ENCODE measurements at places on chromosomes 4 and X.

DNA sequence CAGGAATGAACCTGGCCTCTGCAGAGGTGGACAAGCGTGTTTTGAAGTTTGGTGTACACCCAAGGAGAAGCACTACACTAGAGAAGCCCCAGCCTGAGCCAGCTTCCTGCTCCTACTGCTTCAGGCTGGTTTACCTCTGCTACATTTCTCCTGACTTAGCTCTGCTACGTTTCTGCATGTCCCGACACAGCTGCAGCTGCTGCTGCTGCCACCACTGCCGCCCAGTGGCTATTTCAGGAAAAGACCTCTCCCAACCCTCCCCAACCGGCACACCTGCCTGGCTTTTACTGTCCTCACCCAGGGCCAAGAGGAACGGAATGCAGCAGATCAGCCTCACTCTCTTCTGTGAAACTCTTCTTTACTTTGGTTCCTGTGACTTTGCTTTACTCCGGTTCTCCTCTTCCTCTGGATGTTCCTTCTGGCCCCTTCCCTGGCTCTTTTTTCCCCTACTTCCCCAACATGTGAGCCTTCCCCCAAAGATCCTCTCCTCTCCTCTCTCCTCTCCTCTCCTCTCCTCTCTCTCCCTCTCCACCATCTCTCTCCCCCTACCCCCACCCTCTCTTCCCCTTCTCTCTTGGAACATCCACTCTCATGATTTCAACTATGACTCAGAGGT, 3.1 kb upstream of the P2RY4 start:
- no peak for DNase-seq

DNA sequence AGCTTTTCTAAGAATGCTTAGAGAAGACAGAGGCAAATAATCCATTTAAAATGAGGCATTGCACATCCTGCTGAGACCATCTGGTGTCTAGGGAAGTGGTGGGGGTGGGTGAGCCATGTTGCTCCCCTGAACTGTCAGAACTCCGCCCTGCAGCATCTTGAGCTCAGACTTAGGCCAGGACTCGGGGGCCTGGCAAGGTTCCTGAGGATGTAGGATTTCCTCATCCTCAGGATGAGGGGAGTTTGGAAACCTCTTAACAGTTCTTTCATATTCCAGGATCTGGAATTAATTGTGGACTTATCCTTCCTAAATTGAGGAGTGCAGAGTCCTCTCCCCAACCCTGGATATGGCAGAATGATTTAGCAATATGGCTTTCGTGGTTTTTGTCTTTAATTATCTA, 6.6 kb downstream of the TLL1 start:
- no peak for DNase-seq

GRCh38 chr4:182805321-182805720, 111.9 kb downstream of the DCTD start:
- no peak for DNase-seq

DNA sequence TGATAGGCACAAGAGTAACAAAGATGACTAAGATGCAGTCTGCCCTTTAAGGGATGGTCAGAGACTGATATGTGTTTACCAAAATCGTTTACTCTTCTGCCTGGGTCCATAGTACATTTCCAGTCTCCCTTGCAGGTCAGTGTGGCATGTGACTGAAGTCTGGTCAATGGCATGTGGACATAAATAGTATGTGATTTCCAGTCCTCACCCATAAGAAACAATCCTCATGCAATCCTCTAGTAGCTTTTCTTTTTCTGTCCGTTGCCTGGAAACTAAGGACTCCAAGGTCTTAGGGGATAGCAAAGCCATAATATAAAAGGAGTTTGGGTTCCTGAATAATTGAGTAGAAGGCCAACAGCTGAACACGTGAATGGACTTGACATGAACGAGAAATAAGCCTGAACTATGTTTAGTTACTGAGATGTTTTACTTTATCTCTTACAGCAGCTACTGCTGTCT, 1.1 kb downstream of the SLC9B2 start:
- DNase-seq = no peak

DNA sequence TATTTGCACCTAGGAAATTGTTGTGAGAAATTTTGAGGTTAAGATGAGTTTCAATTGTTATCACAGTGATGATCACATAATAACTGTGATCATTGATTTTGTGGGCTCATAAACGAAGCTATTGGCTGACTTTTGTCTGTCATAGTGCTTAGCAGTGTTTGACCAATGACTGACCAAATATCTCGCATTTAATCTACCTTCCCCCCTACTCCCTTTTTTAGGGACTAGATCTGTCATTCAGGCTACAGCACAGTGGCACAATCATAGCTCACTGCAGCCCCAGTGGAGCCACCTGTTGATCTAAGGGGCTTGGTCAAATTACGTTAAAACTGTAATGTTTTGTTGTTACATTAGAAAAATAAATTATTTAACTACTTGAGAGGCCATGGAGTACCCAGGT, 1.5 kb downstream of the FUNDC2 start:
- no peak for DNase-seq

- no peak for DNase-seq
Observed at GRCh38 chrX:3143043-3143799, 102.0 kb downstream of the ARSF start.

GRCh38 chr4:87216469-87216868, 3.9 kb downstream of the KLHL8 start:
- no peak for DNase-seq

GRCh38 chr4:69467797-69468196, 27.9 kb downstream of the UGT2B4 start:
- no peak for DNase-seq

- no peak for DNase-seq
Observed at GRCh38 chr4:3530051-3530450, 2.2 kb downstream of the LRPAP1 start.

DNA sequence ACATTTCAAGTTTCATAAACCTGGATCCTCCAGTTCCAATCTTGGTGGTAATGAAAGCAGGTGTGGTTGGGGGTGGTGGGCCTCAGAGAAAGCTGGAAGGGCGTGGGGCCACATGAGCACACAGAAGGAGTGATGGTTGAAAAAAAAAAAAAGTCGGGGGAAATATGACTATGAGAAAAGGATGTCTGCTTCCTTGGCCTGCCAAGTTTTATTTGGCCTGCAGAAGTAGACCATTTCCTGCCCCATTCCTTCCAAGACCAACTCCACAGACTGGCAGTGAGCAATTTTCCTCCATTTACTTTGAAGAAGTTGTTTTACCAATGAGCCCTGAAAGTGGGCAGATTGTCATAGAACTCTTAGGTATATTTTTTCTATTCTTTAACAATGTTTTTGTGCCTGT, 43.3 kb downstream of the LNX1 start:
- DNase-seq = no peak

- DNase-seq = no peak
Observed at GRCh38 chr4:4754641-4755040, 104.8 kb upstream of the MSX1 start.

Data from AG04450 (cell line).